ENCODE measurements at places on chromosomes 2 and 18.

- no peak for DNase-seq
Observed at GRCh38 chr2:193502363-193503035, 1307.8 kb upstream of the TMEFF2 start.

DNA sequence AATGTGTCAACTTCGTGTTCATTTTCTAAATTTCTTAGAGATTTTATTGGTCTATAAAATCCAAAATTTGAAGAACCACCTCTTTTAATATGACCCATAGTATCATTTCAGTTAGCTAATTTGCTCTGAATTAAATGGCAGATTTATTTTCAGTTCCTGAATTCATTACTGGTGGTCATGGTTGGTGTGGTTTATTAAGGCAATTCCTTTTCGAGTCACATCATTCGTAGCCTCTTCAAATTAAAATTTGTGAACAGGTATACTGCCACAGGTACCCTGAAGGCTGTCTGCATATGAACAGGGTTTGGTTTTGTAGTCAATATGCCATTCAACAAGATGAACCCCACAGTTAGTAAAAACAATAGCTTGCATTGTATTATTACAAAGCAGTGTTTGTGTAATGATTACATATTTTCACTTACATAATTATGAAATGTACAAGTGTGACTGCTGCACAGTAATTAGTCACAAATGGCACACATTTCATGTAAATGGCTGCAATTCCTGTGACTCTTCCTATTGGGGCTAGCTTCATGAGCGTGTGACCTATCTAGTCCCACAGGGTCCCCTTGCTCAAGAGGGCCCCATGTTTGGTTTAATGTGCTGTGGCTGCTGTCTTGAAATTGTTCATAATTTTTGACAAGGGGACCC, 48.9 kb downstream of the CDC42EP3 start:
- no peak for DNase-seq

- no peak for DNase-seq
Observed at GRCh38 chr2:169108099-169108884, 38.9 kb downstream of the DHRS9 start.

DNA sequence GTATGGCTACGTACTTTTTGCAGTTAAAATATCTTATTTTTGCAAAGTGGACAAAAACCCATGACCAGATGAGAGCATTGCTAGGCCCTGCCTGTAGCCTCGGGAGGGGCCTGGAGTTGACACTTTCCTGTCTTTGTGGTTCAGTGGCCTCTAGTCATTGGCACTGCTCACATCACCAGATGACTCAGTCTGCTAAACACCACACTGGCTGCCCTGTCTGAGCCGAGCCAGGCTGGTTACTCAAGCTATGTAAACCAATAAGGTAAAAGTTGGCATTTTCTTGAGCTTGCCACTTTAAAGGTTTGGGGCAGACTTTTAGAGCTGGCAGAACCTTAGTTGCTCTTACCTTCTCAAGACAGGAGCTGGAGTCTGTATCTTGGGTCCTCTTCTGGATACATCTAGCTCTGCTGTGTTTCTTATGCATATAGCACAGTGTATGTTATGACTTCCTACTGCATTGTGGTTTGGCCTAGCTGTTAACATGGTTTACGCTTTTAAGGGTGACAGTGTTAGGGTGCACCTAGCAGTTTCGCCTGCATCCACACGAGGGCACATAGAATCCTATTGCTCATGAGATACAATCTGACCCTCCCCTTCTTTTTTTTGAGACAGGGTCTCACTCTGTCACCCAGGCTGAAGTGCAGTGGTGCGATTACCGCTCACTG, 76.4 kb downstream of the AP1S3 start:
- no peak for DNase-seq

DNA sequence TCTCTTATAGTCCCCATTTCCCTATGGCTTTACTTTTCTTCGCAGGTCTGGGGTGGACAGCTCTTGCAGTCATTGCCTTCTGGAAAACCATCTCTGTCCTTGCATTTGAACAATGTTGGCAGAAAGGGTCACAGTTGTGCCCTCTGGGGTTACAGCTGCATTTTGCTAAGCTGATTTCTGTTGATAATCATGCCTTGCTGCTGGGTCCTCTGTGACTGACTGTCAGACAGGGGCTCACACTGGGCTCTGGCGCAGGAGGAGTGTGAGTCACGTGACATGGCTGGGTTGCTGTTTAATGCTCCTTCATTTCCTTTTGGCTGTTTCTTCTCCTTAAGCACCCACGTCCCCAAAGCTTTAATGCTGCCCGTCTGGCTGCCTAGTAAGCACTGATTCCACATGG, 196.6 kb upstream of the LHCGR start:
- DNase-seq, result no peak

DNA sequence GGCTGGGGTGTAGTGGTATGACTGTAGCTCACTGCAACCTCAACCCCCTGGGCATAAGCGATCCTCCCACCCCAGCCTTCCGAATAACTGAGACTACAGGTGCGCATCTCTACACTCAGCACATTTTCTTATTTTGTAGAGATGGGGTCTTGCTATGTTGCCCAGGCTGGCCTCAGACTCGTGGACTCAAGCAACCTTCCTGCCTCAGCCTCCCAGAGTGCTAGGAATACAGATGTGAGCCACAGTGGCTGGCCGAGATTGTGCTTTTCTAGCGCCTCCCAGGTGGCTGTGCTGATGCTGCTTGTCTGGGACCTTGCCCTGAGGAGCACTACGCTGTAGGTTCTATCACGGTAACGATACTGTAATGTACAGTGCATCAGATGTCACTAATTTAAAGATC, 155.6 kb downstream of the AGAP1 start:
- DNase-seq, result no peak

All from SK-N-MC (cell line).